ENCODE measurements at places on chromosomes 7 and 10.

DNA sequence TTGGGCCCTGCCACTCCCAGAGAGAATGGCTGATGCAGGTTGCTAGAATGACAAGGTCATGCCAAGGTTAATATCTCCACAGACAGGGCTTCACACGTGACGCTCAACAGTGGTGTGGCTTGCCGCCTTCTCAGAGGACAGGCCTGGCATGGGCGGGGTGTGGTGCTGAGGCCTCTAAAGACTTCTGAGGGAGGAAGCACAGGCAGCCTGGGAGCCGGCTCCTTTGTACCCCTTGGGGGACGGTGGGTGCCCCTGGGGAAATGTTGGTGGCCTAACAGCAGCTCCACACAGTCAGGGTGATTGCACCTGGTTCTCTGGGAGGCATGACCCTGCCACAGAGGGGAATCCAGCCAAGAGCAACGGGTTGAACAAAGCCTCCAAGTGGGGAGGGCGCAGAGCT is 115.1 kb downstream of the PKD1L1 start:
- no peak for DNase-seq

DNA sequence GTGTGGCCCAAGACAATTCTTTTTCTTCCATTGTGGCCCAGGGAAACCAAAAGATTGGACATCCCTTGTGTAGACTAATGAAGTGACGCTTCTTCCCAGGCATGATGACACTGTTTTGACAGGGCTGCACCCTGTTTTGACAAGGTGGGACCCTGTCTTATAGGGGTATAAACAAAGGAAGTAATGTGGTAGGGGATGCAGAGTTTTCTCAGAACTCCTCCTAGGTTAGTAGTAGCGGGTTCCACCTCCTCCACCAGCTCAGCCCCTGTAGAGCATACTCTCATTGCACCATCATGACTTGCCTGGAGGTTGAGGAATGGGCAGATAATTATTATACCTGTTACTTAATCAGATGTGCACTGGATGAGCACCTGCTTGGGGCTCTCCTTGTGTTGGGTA is 123.1 kb downstream of the CCNY start:
- DNase-seq, result no peak

DNA sequence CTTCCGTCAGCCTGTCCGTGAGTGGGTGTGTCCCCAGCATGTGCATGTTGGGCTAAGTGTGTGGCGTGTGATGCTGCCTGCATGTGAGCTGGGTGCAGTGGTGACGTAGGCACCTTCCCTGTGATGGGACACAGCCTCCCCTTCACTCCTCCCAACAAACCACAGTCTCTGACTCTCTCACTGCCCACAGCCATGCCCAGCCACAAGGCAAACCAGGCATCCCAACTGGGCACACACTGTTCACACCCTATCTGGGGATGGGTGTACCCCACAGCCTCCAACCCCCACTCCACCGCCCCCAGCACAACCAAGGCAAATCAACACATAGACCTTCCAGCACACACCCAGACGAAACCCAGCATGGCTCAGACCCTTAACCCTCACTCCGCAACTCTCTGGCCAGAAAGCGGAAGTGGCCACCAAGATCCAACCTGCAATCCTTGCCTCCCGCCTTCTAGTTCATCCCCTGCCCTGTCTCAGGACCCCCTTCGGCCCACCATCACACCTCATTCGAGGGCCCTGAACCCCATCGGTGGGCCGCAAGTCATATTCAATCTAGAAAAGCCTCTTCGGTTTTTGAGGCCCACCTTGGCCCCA is 10.4 kb downstream of the PSD start:
- no peak for DNase-seq

- DNase-seq, result no peak
Measured at GRCh38 chr10:126474031-126474430, 85.8 kb upstream of the ADAM12 start.

DNA sequence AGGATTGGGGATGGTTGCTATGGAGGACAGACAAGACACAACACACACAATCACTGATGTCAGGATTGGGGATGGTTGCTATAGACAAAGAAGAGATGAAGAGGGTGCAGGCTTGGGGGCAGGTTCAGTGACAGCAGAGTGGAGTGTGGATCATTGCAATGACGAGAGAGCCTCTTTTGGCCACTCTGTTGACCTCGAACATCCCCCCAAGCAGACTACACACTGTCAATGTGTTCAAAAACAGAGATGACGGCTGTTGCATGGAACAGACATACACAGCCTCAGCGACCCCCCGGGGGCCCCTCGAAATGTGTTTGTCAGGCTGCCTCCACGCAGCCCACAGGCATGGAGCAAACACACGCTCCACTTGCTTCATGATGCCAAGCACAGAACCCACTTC is 133.0 kb downstream of the PTPRN2 start:
- DNase-seq, result no peak

- no peak for DNase-seq
Measured at GRCh38 chr10:74750848-74751274, 75.5 kb upstream of the KAT6B start.

DNA sequence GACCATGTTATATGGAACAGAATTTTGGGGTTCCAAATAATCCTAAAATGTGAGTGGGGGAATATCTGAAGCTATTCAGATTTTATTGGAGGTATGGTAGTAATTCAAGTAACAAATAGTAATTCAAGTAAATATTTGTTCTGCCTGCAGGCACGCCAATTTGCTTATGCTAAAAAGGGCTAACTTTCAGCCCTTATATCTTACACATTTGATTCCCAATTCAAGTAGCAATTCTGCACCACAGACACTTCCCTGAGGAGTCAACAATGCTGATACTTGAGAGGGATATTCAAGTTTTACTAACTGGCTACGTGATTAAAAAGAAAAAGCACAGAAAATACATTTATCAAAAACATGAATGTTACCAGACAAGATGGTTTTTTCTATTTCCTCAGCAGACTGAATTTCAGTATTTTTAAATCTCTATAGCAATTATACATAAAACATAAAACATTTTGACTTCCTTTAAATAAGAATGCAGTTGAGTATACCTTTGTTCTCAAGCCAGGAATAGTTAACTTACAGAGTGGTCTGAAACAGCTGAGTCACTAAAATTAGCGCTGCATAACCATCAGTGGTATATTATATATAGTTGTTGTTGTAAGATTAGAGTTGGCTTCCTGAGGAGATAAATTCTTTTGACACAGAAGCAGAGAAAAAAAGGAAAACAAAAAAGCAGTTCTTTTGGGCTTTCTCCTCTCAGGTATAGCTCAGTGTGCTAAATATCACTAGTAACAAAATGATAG is 33.9 kb downstream of the MTPN start:
- DNase-seq, result no peak

GRCh38 chr10:46273506-46274477 is 13.0 kb upstream of the ANTXRL start:
- DNase-seq, result peak; percentile 4

GRCh38 chr7:157714166-157715070 is 377.6 kb downstream of the DNAJB6 start:
- no peak for DNase-seq

GRCh38 chr10:28375399-28376354 is 72.8 kb upstream of the MPP7 start:
- no peak for DNase-seq

- no peak for DNase-seq
Measured at GRCh38 chr10:95300022-95300539, 9.3 kb upstream of the PDLIM1 start.

DNA sequence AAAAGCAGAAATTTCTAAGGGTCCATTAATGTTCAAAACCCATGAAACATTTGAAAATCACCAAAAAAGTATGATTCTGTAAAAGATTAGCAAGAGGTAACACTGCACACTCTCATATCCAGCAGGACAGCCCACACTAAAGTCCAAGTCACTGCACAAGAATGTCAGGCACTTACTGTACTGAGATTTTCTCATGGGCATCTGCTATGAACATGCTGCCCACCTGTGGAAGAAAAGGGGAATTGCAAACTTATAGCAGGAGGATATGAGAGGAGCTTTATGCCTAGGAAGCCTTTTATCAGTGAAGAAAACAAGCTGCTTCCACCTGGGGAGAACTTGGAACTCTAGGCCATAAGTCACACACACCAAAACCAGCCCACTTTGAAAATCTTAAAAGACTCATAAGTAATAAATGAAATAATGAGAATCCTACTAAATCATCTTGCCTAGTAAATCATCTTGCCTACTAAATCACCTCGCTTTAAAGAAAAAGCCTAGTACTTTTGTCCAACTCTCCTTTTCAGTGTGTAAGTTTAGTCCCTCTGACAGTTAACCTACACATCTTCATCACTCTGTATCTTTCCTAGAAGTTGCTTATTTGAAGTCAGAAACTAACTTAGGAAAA is 46.1 kb downstream of the ARMH3 start:
- peak; percentile 25 for DNase-seq

GRCh38 chr7:116630357-116630756 is 41.6 kb upstream of the MET start:
- DNase-seq, result no peak

DNA sequence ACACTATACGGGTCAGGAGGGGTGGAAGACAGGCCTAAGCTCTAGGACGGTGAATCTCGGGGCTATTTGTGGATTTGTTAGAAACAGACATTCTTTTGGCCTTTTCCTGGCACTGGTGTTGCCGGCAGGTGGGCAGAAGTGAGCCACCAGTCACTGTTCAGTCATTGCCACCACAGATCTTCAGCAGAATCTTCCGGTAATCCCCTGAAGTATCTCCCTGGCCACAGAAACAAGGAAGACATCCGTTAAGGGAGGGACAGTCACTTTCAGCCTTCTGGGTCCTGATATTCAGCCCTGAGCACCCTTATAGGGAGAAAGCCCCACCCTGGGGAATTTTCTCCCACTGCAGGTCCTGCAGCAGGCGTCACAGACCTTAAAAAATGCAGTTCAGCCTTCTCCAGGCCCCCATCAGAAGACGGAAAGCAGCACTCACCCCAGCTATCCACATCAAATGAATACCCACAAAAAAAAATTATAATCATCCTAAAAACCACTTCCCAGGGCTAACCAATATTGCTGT is 23.2 kb downstream of the PLAC9 start:
- no peak for DNase-seq

GRCh38 chr7:111138586-111138985 is 47.7 kb downstream of the LRRN3 start:
- DNase-seq, result no peak

GRCh38 chr7:67753891-67754290 is 757.3 kb downstream of the TYW1 start:
- DNase-seq, result no peak

DNA sequence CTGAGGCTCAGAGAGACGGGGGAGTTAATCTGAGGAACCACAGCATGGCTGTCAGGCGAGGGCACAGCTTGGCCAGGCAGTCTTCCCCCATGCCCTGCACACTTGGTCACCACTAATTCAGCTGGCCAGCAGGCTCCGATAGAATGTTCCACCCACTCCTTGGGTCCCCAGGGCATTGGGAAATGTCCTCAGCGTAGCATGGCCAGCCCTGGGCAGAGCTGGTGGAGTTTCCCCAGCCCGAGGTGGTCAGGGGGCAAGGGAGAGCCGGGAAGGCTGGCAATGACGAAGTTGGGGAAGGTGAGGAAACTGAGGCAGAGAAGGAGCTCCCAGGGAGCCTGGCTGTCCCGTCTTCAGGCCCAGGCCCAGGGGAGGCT is 12.1 kb upstream of the GRIFIN start:
- no peak for DNase-seq

- no peak for DNase-seq
Measured at GRCh38 chr10:84294766-84295447, 33.5 kb upstream of the CCSER2 start.

- DNase-seq, result no peak
Measured at GRCh38 chr10:96419351-96419750, 60.5 kb upstream of the OPALIN start.

DNA sequence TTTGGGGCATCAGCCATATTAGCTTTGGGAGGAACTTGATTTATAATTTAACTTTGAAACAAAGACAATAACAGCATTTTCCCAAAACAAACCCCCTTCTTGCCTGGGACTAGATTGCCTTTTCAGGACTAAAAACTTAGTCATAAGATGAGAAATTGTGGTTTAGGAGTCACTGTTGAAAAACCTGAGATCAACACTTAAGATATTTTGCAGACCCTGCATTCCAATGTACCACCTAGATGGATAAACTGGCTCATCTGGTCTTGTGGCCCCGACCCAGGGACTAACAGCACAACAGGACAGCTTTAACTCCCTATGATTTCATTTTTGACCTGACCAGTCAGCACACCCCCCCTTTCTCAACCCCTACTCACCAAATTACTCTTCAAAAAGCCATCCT is 1165.4 kb downstream of the XPNPEP1 start:
- no peak for DNase-seq

GRCh38 chr7:28093623-28094232 is 86.9 kb downstream of the JAZF1 start:
- DNase-seq, result peak; percentile 34

DNA sequence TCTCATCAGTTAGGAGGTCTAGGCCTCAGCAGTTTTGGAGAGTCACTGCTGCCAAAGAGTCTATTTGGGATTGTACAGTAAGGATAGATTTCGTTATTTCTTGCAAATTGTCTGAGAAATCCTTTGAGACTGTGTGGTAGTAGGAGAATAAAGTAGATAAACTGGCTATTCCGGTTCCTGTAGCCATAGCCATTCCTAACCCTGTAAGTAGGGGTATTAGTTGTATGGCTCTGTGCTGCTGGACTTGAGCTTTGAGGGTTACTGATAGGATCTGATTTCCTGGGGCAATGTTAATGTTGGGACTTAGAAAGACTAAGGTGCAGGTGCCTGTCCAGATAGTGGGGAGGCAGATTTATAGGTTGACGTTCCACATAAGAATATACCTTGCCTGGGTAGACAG is 36.1 kb upstream of the ZNF138 start:
- no peak for DNase-seq

GRCh38 chr10:1594372-1595241 is 142.7 kb downstream of the ADARB2 start:
- no peak for DNase-seq

DNA sequence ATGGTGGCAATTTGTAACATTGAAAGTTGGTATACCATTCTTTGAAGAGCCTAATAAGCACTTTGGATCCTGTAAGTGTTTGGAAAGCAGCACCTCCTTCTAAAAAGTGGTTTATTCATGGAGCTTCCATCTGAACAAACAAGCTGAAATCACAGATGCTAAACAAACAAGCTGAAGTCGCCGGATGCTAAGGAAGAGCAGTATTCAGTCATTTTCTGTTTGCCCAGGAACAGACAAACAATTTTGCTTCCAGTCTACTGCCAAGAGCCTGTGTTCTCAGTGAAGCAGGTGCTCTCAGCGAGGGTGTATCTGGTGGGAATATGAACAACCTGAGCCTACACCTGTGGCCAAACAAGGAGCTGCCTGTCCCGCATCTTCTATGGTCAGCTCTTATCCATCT is 6.3 kb downstream of the COL28A1 start:
- no peak for DNase-seq
